SJSA1 (cell line): ENCODE measurements at places on chromosomes 2 and 18. TPM values are rescaled to one million over a fixed set of nuclear protein-coding genes. Genes with fewer than 3 reads are reported as not detected.
A peak's percentile ranks its signal among the peaks of the same experiment; 100 is the strongest.

EPC2 gene
- 16.0 and 19.5 TPM in 2 replicates for total RNA-seq

ALPP gene
- 0.45 TPM in 1 of 2 replicates, not detected in the other for total RNA-seq

TNFRSF11A gene
- total RNA-seq = not detected in 2 replicates

AQP12B gene
- not detected in 2 replicates for total RNA-seq

FAM237A gene
- not detected in 2 replicates for total RNA-seq

WBP1 gene
- 36.1 and 39.6 TPM in 2 replicates for total RNA-seq

- no peak overlapping the region for H3K27ac ChIP-seq
- DNase-seq = no peak
- peaks cover 11% of the 10 kb centered on the region for H3K4me1 ChIP-seq
- no peak overlapping the region for H3K4me3 ChIP-seq
- H3K36me3 ChIP-seq = no peaks in the 10 kb centered on the region
These were observed 135.0 kb upstream of the ALKAL2 start for GRCh38 chr2:422676-423435.

DNA sequence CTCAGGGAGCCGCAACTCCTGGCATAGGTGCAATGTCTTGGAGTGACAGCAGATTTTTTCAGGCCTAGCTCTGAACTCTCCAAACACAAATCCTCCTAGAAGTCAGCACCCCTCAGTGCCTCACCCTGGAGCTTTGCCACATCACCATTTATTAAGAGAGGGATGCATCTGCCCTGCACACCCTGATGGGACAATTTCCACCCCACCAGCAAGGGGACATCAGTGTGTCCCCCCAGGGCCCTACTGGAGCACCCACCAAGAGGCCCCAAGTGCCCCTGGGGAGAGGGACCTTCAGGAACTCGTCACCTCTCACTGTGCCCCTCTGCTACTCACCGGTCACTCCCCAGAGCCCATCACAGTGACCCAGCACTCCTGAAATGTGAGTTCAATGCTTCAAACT, 144.7 kb downstream of the NDUFA10 start:
- DNase-seq = peak; percentile 17
- H3K27ac ChIP-seq = no peak overlapping the region
- no peaks in the 10 kb centered on the region for H3K27me3 ChIP-seq
- H3K36me3 ChIP-seq = no peaks in the 10 kb centered on the region
- H3K4me3 ChIP-seq = no peak overlapping the region

- no peak for DNase-seq
- H3K4me1 ChIP-seq = no peaks in the 10 kb centered on the region
- no peaks in the 10 kb centered on the region for H3K27me3 ChIP-seq
- no peak overlapping the region for H3K27ac ChIP-seq
- H3K36me3 ChIP-seq = no peaks in the 10 kb centered on the region
These were observed 16.6 kb downstream of the ANO7 start for GRCh38 chr2:241205086-241205485.

- DNase-seq = no peak
- H3K27ac ChIP-seq = no peak overlapping the region
- H3K27me3 ChIP-seq = peaks cover 9% of the 10 kb centered on the region; the same call in 1 of the 2 replicates
- H3K36me3 ChIP-seq = no peaks in the 10 kb centered on the region
These were observed 257.6 kb upstream of the RAB6C start for GRCh38 chr2:129721846-129722245.

- no peaks in the 10 kb centered on the region for H3K4me1 ChIP-seq
- H3K27ac ChIP-seq = no peak overlapping the region
- DNase-seq = no peak
- H3K4me3 ChIP-seq = no peak overlapping the region
These were observed 19.0 kb upstream of the IGFBP5 start for GRCh38 chr2:216714376-216714775.

DNA sequence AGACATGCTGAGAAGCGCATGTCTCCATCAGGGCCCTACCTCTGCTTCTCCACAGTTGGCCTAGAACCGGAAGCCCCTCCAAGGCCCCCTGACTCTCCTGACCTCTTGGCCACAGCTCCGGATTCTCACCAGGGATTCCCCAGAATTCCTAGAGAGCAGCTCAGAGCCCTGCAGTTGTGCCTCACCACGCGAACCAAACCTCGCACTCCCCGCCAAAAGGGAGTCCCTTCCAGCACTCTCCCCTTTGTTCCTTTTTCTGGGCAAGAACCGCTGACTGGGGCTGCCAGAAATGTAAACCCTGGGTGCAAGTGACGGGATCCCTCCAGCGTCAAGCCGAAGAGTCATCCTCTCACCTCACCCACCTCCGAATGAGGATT, 36.7 kb downstream of the AFF3 start:
- H3K36me3 ChIP-seq = no peaks in the 10 kb centered on the region
- DNase-seq = no peak
- peaks cover 23% of the 10 kb centered on the region for H3K27me3 ChIP-seq
- no peak overlapping the region for H3K27ac ChIP-seq
- H3K4me1 ChIP-seq = peaks cover 5% of the 10 kb centered on the region
- no peak overlapping the region for H3K4me3 ChIP-seq

DNA sequence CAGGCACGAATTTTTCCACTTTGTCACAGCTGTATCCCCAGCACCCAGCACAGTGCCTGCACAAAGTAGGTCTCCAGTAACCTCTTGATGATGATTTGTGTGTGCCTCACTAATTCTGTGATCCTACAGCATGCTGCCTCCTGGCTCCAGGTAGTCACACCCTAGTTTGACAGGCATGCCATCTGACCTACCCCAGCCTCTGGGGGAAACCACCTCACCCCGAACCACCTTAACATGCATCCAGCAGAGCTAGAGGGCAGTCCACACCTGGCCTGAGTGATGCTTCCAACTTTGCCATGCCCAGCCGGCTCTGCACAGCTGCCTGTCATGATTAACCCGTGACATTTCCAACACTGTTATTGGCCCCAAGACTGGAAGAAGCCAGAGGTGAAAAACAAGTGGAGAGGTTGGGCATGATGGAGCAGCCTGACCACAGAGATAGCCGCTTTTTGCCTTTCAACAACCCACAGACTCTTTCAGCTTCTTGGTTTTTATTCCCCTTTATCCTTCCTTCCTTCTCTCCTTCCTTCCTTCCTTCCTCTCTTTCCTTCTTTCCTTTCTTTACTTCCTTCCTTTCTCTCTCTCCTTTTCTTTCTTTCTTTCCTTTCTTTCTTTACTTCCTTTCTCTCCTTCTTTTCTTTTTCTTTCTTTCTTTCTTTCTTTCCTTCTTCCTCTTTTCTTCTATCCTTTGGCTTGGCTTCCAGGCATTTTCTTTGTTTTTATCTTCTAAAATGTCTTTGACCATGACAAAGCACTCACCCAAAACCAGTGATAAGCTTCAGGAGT, 294.4 kb upstream of the SIX2 start:
- no peak overlapping the region for H3K4me3 ChIP-seq
- H3K4me1 ChIP-seq = no peaks in the 10 kb centered on the region
- no peak overlapping the region for H3K27ac ChIP-seq

DNA sequence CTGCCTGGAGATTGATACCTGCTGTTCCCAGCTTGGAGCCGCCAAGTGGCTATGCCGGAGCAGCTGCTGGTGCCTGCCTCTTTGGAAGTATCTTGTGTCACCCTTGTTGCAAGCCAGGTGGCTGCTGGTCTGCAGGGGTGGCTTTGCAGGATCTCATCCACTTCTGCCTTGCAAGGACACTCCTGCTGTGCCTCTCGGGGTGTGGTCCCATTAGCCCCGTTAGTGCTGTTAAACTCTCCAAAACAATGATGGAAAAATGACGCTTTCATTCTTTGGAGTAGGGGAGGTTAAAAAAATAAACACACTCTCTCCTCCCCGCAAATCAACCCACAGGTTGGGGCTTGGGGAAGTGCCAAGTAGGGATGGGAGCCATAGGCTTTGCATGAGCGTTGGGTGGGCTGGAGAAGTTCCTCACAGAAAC, 352.8 kb downstream of the RNF144A start:
- DNase-seq = peak; percentile 20
- H3K4me3 ChIP-seq = no peak overlapping the region
- no peaks in the 10 kb centered on the region for H3K36me3 ChIP-seq
- no peaks in the 10 kb centered on the region for H3K27me3 ChIP-seq
- no peak overlapping the region for H3K27ac ChIP-seq

- H3K4me3 ChIP-seq = peak overlapping the region; percentile 7; the same call in 1 of the 2 replicates
- H3K27ac ChIP-seq = peak overlapping the region; percentile 60
- peaks cover 37% of the 10 kb centered on the region for H3K4me1 ChIP-seq
- H3K36me3 ChIP-seq = no peaks in the 10 kb centered on the region
These were observed 72.4 kb upstream of the IL1R1 start for GRCh38 chr2:102070058-102070642.

- no peak for DNase-seq
- no peaks in the 10 kb centered on the region for H3K27me3 ChIP-seq
- no peak overlapping the region for H3K27ac ChIP-seq
- H3K4me3 ChIP-seq = no peak overlapping the region
- H3K36me3 ChIP-seq = no peaks in the 10 kb centered on the region
These were observed 148.1 kb upstream of the PID1 start for GRCh38 chr2:229419158-229419557.

- H3K4me3 ChIP-seq = no peak overlapping the region
- no peaks in the 10 kb centered on the region for H3K4me1 ChIP-seq
These were observed 190.6 kb upstream of the SPRED2 start for GRCh38 chr2:65622951-65623535.

DNA sequence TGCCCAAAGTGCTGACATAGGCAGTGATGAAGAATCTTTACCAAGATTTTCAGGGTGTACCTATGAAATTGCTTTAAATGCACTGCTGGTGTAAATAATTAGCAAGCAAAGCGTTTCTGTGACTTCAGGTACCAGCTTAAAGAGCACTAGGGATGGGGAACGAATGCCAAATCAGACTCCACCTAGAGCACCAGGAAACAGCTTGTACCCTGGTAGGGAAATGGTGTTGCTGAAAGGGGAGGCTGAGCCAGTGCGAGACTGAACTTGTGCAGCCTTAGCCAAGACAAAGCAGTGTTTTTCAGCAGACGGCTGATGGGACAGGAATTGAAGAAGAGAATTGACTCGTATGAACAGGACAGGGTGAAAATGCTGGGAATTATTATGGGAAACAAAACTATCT, 65.6 kb downstream of the TWSG1 start:
- peaks cover 4% of the 10 kb centered on the region; the same call in 1 of the 2 replicates for H3K4me1 ChIP-seq
- no peak overlapping the region for H3K4me3 ChIP-seq
- H3K27me3 ChIP-seq = no peaks in the 10 kb centered on the region
- peaks cover 34% of the 10 kb centered on the region; the same call in 1 of the 2 replicates for H3K36me3 ChIP-seq
- DNase-seq = no peak
- H3K27ac ChIP-seq = no peak overlapping the region

- H3K36me3 ChIP-seq = no peaks in the 10 kb centered on the region
- H3K27me3 ChIP-seq = no peaks in the 10 kb centered on the region
- H3K4me3 ChIP-seq = no peak overlapping the region
- peak overlapping the region; percentile 61 for H3K27ac ChIP-seq
- peaks cover 36% of the 10 kb centered on the region for H3K4me1 ChIP-seq
These were observed 677.6 kb upstream of the ID2 start for GRCh38 chr2:8004250-8004681.

GRCh38 chr2:54834721-54835120, 111.3 kb downstream of the EML6 start:
- peaks cover 19% of the 10 kb centered on the region for H3K4me1 ChIP-seq
- H3K4me3 ChIP-seq = no peak overlapping the region
- DNase-seq = no peak
- H3K27me3 ChIP-seq = no peaks in the 10 kb centered on the region
- H3K36me3 ChIP-seq = no peaks in the 10 kb centered on the region

DNA sequence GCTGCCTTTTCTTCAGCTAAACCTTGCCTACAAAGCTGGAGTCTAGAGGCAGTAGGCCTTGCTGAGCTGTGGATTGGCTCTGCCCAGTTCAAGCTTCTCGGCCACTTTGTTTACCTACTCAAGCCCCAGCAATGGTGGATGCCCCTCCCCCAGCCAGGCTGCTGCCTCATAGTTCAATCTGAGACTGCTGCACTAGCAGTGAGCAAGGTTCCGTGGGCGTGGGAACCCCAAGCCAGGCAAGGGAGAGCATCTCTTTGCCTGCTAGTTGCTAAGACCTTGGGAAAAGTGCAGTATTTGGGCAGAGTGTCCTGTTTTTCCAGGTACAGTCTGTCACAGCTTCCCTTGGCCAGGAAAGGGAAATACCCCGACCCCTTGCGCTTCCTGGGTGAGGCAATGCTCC, 68.9 kb downstream of the VAPA start:
- no peak overlapping the region for H3K27ac ChIP-seq
- H3K36me3 ChIP-seq = no peaks in the 10 kb centered on the region
- no peak overlapping the region for H3K4me3 ChIP-seq
- no peaks in the 10 kb centered on the region for H3K4me1 ChIP-seq
- H3K27me3 ChIP-seq = no peaks in the 10 kb centered on the region
